Activated naive CD4-positive, alpha-beta T cell treated with anti-CD3 and anti-CD28 coated beads, Interleukin-2, amount 50 U/mL, for 16 hours (primary cell): ENCODE measurements at places on chromosomes 11 and 22.

GRCh38 chr11:22703040-22703439 is 36.6 kb downstream of the GAS2 start:
- no peak for DNase-seq

DNA sequence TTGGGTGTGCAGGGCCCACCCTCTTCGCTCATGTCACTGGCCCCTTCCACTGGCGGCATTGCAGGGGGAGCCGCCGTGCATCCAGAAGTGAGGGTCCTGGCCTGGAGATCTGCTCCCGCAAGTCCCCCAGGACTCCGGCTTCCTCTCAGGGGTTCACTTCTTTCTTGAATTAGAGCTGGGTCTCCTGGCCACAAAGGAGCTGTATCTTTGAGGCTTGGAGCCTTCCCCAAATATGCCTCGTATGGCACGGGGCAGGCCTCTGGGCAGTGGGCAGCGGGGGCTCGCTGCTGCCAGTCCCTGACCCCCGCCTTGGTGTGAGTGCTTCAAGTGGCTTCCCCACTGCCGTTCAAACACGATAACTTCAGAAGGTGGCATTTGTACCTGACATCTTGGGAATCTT is 7.4 kb upstream of the IFITM3 start:
- DNase-seq = no peak

- no peak for DNase-seq
Observed at GRCh38 chr11:74371269-74372052, 26.8 kb downstream of the PGM2L1 start.

- DNase-seq = no peak
Observed at GRCh38 chr11:44524751-44525201, 40.7 kb upstream of the CD82 start.

DNA sequence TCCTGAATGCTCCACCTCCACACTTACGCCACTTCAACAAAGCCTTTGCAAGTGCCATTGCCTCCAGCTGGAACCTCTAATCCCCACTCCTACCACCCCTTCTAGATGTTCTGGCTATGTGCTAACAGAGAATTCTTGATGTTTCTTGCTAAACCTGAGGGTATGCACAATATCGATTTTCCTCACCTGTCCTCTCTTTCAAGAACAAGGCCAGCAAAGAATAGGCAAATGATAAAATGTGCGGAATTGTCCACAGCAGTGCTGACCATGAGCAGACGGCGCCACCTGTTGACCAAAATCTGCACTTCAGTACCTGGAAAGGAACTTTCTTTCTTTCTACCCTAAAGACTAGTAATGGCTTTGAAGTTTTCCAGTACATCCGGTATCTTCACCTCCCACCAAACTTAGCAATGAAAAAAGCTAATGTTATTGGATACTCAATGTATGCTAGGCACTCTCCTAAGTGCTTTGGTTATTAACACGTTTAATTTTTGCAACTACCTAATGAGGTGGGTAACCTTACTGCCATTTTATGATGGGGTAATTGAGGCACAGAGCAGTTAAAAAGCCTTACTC is 3.4 kb downstream of the TIMM10 start:
- DNase-seq = peak; percentile 76

DNA sequence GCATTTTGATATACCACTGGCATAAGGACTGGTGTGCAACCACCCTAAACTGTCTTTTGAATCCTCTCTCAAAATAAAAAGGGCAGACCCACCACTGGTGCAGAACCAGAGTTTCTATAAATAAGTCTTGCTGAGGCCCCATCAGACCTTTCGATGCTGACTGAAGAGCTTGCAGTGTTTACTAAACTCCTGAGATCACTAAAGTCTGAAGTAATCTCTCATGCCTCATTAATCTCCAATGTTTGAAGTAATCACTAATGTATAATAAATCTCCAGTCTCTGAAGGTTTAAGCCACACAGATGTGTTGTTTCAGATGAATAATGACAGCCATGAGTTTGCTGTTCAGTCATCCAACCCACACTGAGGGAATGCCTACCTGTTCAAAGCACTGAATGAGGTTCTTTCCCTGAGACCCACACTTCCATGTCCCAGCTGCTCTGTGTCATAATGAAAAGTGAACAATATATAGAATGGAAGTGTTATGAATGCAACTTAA is 50.6 kb upstream of the DEUP1 start:
- DNase-seq = no peak

- DNase-seq = no peak
Observed at GRCh38 chr11:22430141-22430541, 92.0 kb downstream of the SLC17A6 start.

- DNase-seq = no peak
Observed at GRCh38 chr11:23931443-23931842, 565.4 kb upstream of the LUZP2 start.

DNA sequence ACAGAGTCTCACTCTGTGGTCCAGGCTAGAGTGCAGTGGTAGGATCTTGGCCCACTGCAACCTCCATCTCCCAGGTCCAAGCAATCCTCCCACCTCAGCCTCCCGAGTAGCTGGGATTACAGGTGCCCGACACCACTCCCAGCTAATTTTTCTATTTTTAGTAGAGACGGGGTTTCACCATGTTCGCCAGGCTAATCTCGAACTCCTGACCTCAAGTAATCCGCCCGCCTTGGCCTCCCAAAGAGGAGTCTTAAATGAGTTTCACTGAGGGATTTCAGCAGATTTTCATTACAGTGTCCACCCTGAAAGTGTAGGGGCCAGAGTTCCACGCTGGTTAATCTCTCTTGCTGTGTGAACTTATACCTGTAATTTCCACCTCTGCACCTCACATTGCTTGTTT is 412 bp upstream of the RPS3 start:
- no peak for DNase-seq
